ENCODE measurements at places on chromosomes 6 and 20.

- no peak for DNase-seq
Observed at GRCh38 chr20:17061715-17062114, 165.1 kb upstream of the PCSK2 start.

DNA sequence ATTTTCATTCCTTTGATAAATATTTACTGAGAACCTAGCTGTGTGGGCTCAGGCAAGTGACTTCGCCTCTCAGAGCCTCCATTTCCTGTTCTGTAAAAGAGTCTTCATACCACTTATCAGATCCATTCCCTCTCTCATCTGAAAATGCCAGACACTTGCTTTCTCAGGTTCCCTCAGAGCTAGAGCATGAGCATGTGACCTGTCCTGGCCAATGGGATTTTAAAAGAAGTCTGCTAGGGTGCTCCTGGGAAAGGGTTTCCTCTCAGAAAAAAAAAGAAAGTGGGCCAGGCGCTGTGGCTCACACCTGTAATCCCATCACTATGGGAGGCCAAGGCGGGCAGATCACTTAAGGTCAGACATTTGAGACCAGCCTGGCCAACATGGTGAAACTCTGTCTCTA is 5.3 kb downstream of the KCNB1 start:
- no peak for DNase-seq

- no peak for DNase-seq
Observed at GRCh38 chr6:51285876-51286275, 467.2 kb downstream of the TFAP2B start.

DNA sequence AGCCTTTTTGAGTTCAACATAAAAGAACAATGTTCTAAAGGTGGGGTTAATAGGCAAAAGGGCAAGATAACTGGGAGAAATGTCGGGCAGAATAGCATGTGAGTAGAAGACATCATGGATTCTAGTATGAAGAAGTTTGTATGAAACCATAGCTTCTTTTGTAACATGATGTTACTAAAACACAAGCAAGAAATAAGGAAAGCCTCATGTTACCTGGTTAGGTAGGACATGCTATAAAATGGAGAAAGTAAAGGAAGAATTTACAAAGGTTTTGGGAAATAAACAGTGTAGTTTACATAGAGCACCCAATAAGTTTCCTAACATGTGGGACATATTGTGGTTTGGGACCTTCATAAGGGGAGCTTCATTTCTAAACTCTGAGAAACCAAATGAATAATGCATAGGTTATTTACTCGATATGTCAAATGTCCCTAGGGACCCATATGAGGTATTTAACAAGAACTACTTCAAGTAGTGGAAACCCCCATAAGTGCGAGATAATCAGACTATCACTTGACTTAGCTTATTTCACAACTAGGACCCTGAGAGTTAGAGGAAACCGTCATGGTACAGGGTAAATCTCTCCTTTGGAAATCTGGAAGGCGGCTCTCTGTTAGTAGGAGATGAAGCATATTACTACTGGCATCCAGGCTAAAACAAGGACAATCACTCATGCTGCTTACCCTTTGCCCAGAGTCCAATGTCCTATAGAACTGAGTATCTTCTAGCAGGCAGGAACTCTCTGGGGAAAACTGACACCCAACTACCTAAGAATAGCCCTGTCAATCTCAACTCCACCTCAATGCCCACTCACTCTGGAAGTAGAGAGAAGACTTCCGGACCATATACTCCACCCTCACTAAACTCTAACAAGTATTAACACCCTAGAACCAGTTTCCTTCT is 57.5 kb downstream of the ILRUN start:
- DNase-seq, result peak; percentile 9

GRCh38 chr6:167676666-167677421 is 149.9 kb upstream of the AFDN start:
- DNase-seq, result no peak

DNA sequence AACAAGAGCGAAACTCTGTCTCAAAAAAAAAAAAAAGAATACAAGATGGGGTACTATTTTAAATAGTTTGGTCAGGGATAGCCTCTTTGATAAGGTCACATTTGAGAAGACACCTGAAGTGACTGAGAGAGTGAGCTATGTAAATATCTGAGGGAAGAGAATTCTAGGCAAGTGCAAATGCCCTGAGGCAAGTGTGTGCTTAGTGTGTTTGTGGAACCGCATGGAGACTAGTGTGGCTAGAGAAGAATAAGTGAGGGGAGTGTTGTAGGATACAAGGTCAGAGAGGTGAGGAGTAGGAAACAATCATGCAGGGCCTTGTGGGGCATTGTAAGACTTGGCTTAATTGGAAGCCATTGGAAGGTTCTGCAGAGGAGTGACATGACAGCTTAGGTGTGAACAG is 3.4 kb downstream of the RSPH9 start:
- no peak for DNase-seq

DNA sequence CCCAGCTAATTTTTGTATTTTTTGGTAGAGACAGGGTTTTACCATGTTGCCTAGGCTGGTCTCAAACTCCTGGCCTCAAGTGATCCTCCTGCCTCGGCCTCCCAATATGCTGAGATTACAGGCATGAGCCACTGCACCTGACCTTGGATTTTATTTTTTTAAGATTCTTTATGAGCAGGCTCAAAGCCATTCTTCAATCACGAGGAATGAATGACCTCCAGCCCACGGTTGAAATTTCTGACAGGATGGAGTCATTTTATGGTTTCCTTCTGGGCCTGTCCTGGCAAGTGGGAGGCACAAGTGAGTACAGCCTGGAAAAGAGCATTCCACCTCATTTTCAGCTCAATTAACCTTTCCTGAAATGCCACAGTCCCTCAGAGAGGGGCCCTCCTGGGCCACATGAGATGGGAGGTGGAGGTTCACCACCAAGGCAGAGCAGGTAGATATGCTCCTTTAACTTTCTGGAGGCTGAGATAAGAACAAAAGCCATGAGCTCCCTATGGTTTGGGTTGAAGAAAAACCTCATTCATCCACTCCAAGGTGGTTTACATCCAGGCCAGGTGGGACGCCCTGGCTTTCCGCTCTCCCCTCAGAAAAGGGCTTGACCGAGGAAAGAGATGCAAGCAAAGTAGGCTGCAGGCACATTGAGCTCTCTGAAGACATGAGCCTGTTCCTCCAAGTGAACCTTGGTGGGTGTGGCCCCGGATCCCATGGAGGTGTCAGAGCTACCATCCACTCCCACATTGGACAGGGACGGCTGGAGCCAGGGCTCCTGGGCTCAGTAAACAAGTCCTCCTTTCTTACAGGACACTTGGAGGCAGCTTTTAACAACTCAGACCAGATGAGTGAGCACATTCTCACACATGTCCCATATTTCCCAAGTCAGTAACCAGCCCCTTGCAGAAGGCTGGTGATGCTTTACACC is 208.5 kb upstream of the SSTR4 start:
- no peak for DNase-seq

- DNase-seq, result no peak
Observed at GRCh38 chr6:32461493-32461892, 21.8 kb downstream of the HLA-DRA start.

DNA sequence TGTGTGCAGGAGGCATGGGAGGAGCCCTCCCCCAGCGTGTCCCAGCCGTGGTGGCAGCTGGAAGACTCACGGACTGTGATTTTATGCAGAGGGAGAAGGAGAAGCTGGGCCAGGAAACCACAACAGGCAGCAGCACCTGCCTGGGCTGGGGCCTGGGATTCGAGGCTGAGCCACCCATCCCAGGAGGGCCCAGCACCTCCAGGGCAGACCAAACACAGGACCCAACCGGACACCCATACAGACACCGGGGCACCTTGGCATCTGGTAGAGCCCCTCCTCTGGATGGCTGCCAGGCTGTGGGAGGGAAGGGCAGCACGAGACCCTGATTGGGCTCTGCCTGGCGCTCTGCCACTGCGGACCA is 41.7 kb upstream of the CHRNA4 start:
- no peak for DNase-seq

DNA sequence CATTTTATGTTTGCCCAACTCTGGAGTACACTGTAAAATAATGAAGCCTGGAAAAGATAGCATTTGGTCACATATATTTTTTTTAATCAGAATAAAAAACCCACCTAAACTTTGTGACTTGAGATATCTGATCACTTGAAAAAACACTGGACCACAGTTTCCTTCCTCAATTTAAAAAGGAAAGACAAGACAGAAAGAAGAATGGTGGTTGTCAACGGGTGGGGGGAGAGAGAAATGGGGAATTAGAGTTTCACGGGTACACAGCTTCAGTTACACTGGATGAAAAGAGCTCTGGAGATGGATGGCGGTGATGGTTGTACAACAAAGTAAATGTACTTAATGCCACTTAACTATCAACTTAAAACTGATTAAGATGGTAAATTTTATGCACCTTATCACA is 14.7 kb upstream of the DST start:
- DNase-seq, result no peak

GRCh38 chr6:149032599-149033405 is 284.7 kb upstream of the TAB2 start:
- DNase-seq, result peak; percentile 97

DNA sequence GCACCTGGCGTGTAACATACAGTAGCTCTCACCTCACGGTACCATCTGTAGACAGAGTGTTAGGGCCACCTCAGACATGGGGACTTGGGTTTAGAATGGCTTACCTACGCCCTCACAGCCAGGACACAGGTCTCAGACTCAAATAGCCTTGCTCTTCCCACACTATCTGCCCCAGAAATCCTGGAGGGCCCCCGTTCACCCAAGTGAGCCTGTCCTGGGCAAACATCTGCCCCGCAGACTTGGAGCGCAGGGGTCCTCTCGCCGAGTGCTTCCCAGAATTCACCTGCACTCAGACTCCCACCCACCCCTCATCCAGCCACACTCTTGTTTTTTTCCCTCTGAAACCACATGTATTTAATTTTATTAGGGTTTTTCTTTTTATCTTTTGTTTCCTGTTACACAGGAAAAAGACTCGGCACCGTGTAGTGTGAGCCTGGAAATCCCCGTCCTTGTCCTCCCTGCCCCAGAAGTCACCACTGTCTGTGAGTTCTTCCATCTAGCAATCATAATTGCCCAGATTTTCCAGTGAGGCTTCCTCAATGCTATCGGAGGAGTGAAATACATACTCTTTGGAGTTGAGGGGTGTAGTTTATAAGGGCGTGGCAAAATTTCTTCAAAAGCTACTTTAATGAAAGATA is 17.1 kb upstream of the MAP1LC3A start:
- no peak for DNase-seq

- peak; percentile 53 for DNase-seq
Observed at GRCh38 chr6:157033428-157034140, 256.4 kb downstream of the ARID1B start.

- peak; percentile 28 for DNase-seq
Observed at GRCh38 chr20:45576995-45577394, 2.1 kb downstream of the WFDC8 start.

DNA sequence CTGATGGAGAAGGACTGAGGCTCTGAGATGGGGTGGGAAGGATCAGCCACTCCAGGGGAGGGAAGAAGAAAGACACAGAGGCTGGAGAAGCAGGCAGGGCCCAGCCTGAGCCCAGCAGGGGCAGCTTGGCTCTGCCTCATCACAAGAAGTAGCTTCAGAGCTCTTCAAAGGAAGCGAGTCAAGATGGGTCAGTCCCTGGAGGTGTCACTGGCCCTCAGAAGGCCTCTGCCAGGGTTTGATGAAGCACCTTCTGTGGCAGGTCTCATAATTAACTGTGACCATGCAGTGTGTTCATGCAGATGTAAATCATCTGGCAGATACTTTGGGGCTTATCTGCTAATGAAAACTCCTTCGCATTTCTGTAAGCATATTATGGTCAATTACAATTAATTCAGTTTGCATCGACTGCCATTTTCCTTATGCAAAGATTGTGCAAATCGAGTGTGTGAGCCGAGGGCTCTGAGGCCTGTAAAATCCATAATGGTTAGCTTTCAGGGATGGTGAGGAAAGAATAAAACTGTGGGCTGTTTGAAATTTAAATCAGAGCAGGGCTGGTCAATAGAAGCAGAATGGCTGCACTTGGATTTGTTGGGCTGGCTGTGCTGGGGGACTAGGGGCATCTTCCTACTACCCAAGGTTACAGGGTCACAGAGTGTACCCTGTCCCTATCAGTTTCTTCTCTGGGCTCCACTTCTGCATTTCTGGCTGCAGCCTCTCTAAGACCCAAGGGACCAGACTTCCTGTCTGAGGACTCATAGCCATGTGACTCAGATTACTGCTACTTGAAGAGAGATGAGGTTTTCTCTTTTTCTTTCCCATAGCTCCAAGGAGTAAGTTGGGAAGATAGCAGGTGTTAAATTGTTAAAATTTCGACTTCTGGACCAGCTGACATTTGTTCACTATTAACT is 376.6 kb downstream of the DHX35 start:
- DNase-seq, result no peak

- DNase-seq, result no peak
Observed at GRCh38 chr6:96499781-96500180, 21.8 kb upstream of the UFL1 start.

DNA sequence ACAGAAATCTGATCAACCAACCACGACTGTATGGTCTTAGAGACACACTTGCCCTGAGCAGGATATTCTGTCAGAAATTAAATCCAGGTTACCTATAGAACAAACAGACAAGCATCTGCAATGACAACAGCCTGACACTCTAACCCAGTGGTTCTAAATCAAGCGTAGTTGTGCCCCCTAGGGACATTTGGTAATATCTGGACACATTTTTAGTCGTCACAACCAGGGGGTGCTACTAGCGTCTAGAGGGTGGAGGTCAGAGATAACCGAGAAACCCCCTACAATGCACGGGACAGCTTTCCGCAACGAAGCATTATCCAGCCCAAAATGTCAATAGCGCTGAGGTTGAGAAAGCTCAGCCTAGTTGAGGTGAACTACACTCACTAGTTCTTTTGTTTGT is 32.3 kb downstream of the ID4 start:
- no peak for DNase-seq

GRCh38 chr20:36461600-36462439 is 79.5 kb upstream of the MYL9 start:
- peak; percentile 41 for DNase-seq

DNA sequence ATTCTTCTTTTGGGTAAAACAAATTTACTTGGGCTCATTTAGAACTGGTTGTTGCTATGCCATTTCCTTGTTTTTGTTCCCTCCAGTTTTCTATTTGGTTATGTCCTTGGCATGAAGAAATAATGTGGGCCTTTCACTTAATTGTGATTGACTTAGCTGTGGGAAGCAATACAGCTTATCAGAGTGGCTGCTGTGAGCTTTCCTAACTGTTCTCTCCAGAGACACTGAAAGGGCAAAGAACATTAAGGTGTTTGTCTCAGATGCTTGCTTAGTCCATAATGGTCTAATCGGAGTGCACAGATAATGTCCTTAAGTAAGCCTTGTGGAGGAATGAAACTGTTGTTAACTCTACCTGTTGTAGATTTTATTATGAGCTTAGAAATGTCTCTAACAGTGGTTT is 56.6 kb downstream of the SH3BGRL2 start:
- no peak for DNase-seq

GRCh38 chr6:67467341-67467740 is 1167.7 kb upstream of the ADGRB3 start:
- no peak for DNase-seq
